ENCODE measurements at places on chromosomes 16 and 17.
A peak's percentile ranks its signal among the peaks of the same experiment; 100 is the strongest.

DNA sequence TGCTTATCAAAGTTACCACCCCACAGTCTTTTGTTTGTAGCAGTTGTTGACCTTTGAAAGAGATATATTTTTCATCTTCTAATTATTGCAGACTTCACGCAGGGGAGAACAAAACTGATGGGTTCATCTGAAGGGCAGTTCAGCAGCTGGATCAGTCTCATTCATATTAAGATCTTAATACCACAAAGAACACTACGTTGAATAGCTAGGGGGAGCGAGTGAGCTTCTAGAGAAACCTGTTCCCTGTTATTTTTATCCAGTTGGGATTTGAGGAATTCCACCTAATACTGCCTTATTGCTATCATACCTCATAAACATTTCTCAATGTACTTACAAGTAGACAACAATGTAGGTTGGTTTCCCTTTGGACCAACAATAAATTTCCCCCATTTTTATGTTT, 306.1 kb upstream of the KIF2B start:
- no peak for DNase-seq

- no peak for DNase-seq
Measured at GRCh38 chr17:32481193-32481592, 5.6 kb upstream of the CDK5R1 start.

GRCh38 chr17:9115214-9116191, 94.2 kb downstream of the NTN1 start:
- no peak for DNase-seq

- DNase-seq, result peak; percentile 47
Measured at GRCh38 chr17:41521574-41522261, 3.0 kb upstream of the KRT15 start.

GRCh38 chr17:1807890-1808289, 21.8 kb downstream of the SMYD4 start:
- DNase-seq, result no peak

GRCh38 chr17:38611872-38612376, 6.2 kb upstream of the SRCIN1 start:
- no peak for DNase-seq

- no peak for DNase-seq
Measured at GRCh38 chr16:49021136-49021535, 260.5 kb downstream of the CBLN1 start.

- DNase-seq, result no peak
Measured at GRCh38 chr16:67417333-67418061, 1.2 kb upstream of the ZDHHC1 start.

GRCh38 chr17:42122371-42123303, at the start of gene HSPB9:
HSPB9 (plus strand) TSS chr17:42122804; CDS start chr17:42122851, 47 bp downstream.
- no peak for DNase-seq

- DNase-seq, result no peak
Measured at GRCh38 chr17:74803971-74804370, 27.8 kb upstream of the NAT9 start.

DNA sequence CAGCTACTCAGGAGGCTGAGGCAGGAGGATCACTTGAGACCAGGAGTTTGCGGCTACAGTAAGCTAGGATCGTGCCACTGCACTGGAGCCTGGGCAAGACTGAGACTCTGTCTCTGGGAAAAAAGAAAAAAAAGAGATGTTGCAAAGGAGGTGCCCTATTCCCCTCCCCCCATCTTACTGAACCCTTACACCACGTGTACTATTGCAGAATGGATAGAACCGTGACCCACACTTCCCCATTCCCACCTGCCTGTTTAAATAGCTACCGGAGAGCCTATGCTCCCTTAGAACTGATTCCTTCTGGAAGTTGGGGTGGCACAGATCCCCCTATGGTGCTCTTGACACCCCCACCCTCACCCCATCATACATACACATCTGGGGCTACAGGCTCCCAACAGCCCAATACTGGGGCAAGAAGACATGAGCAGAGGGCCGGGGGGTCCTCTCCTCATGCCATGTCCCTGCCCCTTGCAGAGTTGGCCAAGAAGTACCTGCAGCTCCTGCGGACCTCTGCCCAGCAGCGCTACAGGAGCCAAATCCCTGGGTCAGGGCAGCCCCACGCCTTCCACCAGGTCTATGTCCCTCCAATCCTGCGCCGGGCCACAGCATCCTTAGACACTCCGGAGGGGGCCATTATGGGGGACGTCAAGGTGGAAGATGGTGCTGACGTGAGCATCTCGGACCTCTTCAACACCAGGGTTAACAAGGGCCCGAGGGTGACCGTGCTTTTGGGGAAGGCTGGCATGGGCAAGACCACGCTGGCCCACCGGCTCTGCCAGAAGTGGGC, 35.7 kb downstream of the NLRC5 start:
- no peak for DNase-seq
